CD4-positive, alpha-beta T cell (primary cell): ENCODE measurements at places on chromosomes 16 and 17.

- peak; percentile 89 for DNase-seq
Observed at GRCh38 chr17:29567554-29568330, 759 bp upstream of the TP53I13 start.

DNA sequence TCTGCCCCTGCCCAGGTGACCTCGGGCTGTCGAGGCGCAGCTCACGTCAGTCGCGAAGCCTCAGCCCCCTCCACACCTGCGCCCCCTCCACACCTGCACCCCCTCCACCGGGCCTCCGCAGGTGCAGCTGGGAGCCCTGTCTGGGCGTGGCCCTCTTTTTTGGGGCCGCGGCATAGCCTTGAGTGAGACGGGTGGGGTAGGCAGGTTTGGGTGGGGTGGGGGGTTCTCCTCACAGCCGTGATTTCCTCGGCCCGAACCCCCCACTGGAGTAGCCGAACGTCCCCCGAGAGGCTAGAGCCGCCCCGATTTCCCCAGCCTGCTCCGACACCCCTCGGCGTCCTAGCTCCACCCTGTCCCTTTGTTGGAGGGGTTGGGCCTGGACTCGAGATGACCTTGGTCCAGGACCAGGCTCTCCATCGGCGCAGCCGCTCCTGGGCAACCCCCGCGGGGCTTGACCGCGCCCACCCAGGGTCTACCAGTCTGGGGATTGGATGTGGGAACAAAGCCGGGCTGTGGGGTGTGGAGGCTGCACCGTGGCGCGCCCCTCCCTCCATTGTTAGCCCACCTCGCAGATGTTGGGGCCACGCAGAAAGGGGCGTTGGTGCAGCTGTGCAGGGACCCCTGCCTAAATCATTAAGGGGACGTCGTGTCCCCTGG, 626 bp downstream of the TUBB3 start:
- DNase-seq = no peak

- DNase-seq = no peak
Observed at GRCh38 chr17:10779609-10780008, 24.3 kb downstream of the TMEM238L start.

GRCh38 chr17:70644096-70644495, 474.8 kb downstream of the KCNJ2 start:
- DNase-seq = no peak

DNA sequence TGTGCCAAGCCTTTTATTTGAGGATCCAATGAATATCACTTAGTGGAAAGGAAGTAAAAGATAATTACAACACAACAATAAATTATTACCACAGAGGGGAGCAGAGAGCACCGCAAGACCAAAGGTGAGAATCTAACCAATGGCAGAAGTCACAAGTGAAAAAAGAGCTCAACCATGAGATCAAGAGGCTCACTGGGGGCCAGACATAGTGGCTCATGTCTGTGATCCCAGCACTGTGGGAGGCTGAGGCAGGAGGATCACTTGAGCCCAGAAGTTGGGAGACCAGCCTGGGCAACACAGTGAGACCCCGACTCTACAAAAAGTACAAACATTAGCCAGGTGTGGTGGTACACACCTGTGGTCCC, 17.7 kb downstream of the ANKRD11 start:
- no peak for DNase-seq
